Osteoblast (primary cell): ENCODE measurements at places on chromosomes 1 and 21.

DNA sequence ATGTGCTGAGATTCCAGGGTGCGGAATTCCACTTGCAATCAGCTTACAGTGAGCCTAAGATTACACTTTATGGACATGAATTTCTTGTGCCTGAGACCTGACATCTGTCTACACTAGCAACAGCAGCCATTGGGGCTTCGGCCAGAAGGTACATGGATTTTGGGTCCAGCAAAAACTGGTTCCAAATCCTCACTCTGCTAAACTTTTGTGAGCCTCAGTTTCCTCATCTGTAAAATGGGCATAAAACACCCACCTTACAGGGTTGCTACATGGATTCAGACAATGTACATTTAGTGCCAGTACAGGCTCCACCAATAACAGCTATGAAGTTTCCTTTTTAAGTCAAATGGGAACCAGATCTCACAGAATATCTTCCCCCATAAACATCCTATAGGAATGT lies 30.8 kb downstream of the RHEX start:
- H3K36me3 ChIP-seq, result no peaks in the 10 kb centered on the region
- no peak overlapping the region for H3K4me3 ChIP-seq
- no peak overlapping the region for H3K27ac ChIP-seq
- peaks cover 30% of the 10 kb centered on the region for H3K27me3 ChIP-seq

DNA sequence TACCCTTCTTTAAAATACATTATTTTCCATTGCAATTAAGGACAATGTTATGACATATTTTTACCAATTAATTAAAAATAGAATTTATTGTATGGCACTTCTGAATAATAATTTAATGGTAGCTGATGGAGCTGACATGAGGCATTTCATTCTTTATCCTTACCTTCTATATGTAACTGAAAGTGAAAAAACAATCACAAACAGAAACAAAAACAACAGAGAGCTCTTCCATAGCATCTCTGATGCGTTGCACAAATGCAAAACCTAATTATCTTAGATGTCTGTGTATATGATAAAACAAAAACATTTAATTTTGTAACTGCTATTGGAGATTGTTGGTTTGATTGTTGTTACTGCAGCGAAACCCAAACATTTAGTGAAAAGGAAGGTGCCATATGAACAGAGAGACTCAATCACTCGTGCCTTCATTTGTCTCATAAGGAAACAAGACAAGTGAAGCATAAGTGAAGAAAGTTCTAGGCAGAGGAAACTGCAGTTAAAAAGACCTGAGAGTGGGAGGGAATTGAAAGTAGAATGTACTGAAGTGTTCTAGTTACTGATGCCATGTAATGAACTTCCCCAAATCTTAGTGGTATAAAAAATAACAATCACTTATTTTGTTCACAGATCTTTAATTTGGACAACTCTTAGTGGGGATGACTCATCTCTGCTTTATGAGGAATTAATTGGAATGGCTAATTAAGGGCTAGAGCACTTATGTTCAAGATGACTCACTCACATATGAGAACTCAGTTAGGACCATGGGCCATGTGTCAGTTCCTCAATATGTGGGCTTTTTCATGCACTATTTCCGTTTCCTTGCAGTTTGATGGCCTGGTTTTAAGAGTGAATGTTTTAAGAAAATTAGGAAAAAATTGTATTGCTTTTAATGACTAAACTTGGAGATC lies 245.0 kb upstream of the OLFM3 start:
- H3K27me3 ChIP-seq, result no peaks in the 10 kb centered on the region
- H3K4me3 ChIP-seq, result no peak overlapping the region
- no peak for DNase-seq
- no peak overlapping the region for H3K27ac ChIP-seq
- H3K36me3 ChIP-seq, result no peaks in the 10 kb centered on the region

DNA sequence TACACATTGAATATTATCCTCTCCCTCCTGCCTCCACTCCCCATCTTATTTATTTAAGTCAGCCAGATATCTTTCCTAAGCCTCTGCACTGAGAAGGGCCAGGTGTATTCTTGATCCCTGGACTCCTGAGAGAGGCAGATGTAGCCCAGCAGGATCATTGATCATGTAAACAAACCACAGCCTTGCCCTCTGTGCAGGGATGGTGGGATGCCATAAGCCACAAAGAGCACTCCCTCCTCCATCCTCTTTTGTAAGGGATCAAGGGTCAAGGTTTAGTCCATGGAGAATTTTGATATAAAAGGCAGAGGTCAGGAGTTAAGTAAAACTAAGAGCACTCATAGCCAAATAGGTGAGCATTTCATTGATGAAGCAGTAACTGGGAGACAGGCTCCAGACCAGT lies 17.3 kb downstream of the PHGDH start:
- no peak overlapping the region for H3K27ac ChIP-seq
- H3K36me3 ChIP-seq, result peaks cover 18% of the 10 kb centered on the region
- H3K27me3 ChIP-seq, result no peaks in the 10 kb centered on the region
- DNase-seq, result no peak
- H3K4me1 ChIP-seq, result no peaks in the 10 kb centered on the region
- no peak overlapping the region for H3K4me3 ChIP-seq

DNA sequence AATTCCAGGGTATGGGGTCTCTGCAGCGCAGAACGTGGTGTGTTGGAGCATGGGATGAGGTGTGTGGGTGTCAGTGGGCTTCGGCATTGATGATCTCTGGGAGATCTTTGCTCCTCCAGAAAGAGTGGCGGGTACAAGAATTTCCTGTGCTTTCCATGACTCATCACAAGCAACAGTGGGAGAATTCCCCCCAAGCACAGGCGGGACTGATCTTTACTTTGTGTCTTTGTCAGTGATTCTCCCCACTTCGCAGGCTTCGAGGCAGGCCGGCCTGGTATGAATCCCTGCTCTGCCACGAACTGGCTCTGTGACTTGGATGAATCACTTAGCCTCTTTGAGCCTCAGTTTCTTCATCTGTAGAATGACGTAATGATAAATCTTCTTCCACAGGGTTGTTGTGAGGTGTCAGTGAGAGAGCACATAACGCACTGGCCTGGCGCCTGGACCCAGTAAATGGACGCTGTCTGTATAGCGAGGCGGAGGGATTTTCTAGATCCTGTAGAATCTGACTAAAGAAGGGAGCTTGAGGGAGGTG lies 2.0 kb downstream of the OPRD1 start:
- no peak overlapping the region for H3K4me3 ChIP-seq
- peaks cover 71% of the 10 kb centered on the region for H3K27me3 ChIP-seq
- H3K27ac ChIP-seq, result no peak overlapping the region

- peaks cover 7% of the 10 kb centered on the region for H3K4me1 ChIP-seq
- DNase-seq, result no peak
- H3K4me3 ChIP-seq, result no peak overlapping the region
- H3K27ac ChIP-seq, result no peak overlapping the region
- no peaks in the 10 kb centered on the region for H3K27me3 ChIP-seq
Measured at GRCh38 chr1:185486346-185486745, 169.3 kb upstream of the IVNS1ABP start.

GRCh38 chr1:179831225-179831624 lies 46.4 kb downstream of the TOR1AIP2 start:
- DNase-seq, result no peak
- no peaks in the 10 kb centered on the region for H3K36me3 ChIP-seq
- no peak overlapping the region for H3K27ac ChIP-seq
- no peak overlapping the region for H3K4me3 ChIP-seq
- peaks cover 6% of the 10 kb centered on the region for H3K27me3 ChIP-seq

DNA sequence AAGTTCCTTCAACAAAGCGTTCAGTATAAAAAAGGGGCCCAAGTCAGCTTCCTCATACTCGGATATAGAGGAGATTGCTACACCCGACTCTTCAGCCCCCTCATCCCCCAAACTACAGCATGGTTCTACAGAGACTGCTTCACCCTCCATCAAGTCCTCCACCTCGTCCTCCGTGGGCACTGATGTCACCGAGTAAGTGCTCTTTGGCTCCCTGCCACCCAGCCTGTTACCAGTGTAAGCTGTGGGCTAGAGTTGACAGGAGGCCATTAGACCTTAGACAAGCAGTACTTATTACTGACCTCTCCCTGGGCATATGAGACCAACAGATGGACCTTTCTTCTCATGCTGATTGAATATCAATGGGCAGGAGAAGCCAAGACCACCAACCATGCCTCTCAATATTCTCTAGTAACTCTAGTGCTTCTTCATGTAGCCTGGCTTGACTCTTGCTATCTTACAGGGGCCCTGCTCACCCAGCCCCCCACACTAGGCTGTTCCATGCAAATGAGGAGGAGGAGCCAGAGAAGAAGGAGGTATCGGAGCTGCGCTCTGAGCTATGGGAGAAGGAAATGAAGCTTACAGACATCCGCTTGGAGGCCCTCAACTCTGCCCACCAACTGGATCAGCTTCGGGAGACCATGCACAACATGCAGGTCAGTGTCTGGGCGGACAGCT lies 20.9 kb upstream of the IPO9 start:
- no peak for DNase-seq
- H3K27ac ChIP-seq, result no peak overlapping the region
- peaks cover 99% of the 10 kb centered on the region for H3K36me3 ChIP-seq
